ENCODE measurements at places on chromosomes 1 and 21.

- no peak for DNase-seq
These were observed 805.1 kb upstream of the ADAMTS5 start for GRCh38 chr21:27771938-27772483.

DNA sequence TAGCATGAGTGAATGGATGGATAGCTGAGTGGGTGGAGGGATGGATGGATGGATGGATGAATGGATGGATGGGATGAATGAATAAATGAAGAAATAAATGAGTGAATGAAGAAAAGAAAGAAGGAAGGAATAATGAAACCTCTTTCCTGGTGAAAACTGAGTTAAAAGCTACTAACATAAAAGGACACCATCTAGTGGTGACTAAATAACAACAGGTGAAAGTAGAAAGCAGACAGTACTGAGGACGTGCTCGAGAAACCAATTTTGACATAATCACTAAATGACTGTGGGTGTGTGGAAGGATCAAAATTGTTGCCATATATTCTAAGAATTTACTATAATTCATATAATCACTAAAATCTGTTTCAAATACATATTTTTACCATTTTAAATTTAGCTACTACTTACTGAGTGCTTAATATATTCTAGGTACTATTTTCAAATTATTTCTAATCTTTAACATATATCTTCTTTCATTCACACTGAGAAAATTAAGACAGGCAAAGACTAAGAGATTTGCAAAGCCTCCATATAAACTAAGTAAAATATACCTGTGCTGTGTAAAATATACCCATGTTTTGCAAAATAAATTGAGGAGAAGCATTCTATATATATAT is 522.9 kb downstream of the LRRIQ3 start:
- peak; percentile 56 for DNase-seq

GRCh38 chr21:26595971-26596370 is 22.9 kb upstream of the CYYR1 start:
- DNase-seq = peak; percentile 25

GRCh38 chr1:217333939-217334338 is 297.0 kb downstream of the GPATCH2 start:
- peak; percentile 29 for DNase-seq

DNA sequence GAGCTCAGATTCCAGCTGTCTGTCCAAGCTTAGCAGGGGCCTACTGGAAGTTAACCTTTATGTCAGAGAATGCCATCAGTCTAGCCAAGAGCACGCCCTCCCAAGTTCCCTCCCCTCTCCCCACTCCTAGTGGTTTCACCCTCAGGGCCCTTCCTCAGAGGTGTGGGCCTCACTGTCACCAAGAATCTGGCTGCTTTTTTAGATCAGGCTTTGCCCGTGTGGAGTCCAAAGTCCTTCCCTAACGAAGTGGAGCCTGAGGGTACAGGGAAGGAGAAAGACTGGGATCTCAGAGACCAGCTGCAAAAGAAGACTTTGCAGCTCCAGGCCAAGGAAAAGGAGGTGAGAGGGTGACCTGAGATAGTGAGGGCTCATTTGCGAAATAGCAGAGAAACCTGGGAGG is 4.1 kb downstream of the C1orf74 start:
- no peak for DNase-seq

- DNase-seq = peak; percentile 52
These were observed 3.8 kb downstream of the LCA5L start for GRCh38 chr21:39441502-39442475.

DNA sequence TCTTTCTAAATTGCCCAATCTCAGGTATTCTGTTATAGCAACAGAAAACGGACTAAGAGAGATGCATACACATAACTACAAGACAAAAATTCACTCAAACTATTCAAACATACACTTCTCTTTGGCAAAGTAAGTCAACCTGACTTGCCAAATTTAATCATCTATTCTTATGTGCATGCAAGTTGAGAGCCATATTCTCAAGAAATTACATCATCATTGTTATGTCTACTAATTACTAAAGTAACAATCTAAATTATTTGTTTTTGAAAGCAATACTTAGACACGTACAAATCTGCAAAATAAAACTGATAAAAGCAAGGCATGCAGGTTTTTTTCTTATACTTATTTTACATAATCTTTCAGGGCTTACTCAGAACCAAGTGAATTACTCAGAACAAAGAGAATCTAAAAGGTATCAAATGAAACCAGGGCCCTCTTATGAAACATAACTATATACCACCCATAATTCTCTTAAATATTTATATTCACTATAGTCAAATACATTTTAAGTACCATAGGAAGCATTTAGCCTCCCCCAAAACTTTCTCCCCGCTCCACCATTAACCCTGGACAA is 62.3 kb downstream of the HLCS start:
- DNase-seq = no peak

DNA sequence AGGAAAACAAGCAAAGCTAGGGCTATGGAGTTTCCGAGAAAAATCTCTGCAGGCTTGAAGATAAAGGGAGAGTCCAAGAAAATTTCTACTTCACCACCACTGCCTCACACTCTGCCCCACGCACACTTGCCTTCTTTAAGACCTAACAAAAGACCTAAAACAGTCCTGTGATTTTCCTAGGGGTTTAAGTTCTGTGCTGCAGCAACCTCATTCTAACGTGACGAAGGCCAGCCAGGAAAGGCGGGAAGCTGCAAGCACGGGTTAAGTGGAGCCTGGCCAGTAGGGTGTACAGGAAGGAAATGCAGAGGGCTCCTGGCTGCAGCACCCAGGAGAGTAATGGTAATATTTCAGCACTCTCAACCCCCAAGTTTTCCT is 1.5 kb downstream of the SPATA6 start:
- DNase-seq = no peak

Data from NCI-H2171 treated with DMSO at 0.1 percent for 48 hours (cell line).